ENCODE measurements at places on chromosomes 1 and 21.

DNA sequence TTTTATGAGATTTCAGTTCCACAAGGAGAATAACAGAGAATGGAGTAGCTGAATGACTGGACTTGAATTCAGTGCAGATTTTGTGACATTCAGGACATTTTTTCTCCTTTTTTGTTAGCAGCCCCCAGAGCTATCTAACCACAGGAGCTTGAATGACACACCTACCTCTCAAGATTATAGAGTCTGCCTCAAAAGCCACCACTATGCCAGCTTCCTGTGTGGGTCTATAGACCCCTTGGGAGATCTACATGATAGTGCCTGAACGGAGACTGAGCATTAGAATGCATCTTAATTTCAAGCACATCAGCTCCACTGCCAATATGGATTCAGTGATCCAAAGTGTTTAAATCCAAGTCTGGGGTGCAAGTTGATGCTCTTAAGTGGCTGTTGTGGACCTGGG lies 74.4 kb upstream of the ZNF648 start:
- DNase-seq, result no peak

GRCh38 chr1:226441629-226442028 lies 33.7 kb upstream of the PARP1 start:
- DNase-seq, result no peak

- no peak for DNase-seq
These were observed 43.3 kb downstream of the IL23R start for GRCh38 chr1:67209521-67209920.

GRCh38 chr1:27136998-27137542 lies 17.9 kb downstream of the SLC9A1 start:
- DNase-seq, result peak; percentile 78

- no peak for DNase-seq
These were observed 27.3 kb downstream of the F3 start for GRCh38 chr1:94514095-94514727.

- DNase-seq, result no peak
These were observed 25.8 kb upstream of the LPAR3 start for GRCh38 chr1:84918726-84919336.

DNA sequence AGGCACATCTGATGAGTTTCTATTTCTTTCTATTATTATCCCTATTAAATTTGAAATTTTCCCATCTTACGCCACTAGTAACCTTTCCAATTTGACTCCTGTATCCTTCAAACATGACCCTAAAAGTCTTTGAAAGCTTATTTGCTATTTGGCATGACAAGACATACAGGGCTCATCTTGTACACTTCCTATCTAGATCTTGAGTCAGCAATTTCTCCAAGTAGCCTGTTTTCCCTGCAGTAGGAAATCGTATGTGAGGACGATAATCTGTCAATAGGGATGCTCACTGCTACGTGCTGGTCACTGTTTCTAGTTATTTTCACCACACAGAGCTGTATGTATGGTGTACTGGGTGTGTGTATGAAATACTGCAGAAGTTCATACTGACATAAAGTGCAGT lies 142.7 kb downstream of the CDC42BPA start:
- no peak for DNase-seq

DNA sequence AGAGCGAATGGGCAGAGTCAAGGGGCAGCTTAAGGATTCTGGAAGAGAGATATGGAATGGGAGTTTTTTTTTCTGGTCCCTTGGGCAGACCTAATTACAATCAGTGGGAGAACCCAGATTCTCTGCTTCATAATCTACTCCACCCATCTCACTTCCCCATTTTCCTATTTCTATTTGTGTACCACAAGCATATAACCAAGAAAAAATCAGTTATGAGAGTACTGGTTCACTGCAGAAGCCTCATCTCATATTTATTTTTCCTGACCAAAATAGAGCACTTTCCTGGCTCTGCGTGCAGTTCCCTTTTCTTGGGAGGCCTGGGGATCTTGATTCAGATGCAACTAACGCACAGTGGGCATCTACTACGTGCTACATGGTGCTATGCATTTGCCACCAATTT lies 82.2 kb upstream of the SLFNL1 start:
- no peak for DNase-seq

All from CD4-positive, alpha-beta T cell (primary cell).